ENCODE measurements at places on chromosomes 16 and 17.
A peak's percentile ranks its signal among the peaks of the same experiment; 100 is the strongest.

DNA sequence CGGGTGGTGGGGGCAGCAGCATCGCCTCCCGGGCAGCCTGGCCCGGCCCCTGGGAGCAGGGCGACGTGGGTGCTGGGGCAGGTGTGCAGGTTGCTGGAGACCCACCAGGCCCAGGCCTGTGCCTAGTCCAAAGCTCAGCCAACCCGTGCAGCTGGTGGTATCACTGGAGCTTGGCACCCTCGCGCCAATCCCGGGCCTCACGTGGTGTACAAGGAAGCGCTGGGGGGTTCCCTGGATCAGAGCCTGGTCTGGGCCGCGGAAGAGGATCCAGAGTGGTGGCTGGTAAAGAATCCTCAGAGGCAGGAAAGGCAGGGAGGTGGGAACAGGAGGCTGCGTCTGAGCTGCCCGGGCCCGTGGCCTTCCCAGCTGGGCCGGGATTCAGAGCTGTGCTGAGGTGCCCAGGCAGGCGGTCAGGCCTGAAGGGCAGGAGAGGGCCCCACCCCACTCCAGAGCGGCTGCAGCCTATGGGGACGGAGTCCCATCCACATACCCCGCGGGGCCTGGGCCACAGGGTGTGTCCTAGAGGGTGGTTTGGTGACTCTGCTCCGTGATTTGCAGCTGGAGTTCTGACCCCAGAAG lies 36.2 kb downstream of the ZFPM1 start:
- DNase-seq, result no peak

DNA sequence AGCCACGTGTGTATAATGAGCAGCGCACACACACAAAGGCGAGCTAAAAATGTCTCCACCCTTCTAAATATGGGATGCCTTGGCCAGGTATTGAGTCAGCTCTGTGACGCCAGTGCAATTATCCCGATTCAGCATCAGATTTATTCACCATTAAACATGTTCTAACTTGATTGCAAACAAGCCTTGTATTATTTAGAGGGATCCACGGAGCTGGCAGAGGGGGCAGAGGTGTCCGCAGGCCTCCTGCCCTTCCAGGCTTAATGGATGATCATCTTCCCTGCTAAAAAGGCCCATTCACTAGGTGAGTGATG lies 591.7 kb downstream of the MAF start:
- DNase-seq, result no peak

DNA sequence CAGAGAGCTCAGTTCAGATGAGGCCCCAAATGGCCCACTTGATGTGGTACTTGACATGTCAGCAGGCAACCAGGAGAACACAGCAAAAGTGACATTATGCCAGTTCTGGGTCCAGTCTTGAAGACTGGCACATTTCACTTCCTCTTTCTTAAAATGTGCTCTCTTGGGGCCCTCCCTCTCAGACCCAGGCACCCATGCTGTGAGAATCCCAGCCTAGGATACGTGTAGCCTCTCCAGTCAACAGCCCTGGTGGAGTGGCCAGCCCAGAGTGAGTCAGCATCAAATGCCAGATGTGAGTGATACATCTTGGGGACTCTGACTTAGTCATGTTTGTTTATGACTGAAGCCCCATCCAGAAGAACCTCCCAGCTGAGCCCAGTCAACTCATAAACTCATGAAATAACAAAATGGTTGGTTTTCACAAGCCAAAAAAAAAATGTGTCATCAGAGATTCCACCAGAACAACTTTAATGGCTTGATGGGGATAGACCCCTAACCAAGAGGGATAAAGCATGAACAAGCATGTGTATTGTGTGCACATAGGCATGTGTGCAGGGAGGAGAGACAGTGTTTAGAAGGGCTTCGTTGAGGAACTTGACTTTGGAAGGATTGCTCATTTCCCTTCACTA lies 82.5 kb upstream of the TNRC6C start:
- peak; percentile 44 for DNase-seq

DNA sequence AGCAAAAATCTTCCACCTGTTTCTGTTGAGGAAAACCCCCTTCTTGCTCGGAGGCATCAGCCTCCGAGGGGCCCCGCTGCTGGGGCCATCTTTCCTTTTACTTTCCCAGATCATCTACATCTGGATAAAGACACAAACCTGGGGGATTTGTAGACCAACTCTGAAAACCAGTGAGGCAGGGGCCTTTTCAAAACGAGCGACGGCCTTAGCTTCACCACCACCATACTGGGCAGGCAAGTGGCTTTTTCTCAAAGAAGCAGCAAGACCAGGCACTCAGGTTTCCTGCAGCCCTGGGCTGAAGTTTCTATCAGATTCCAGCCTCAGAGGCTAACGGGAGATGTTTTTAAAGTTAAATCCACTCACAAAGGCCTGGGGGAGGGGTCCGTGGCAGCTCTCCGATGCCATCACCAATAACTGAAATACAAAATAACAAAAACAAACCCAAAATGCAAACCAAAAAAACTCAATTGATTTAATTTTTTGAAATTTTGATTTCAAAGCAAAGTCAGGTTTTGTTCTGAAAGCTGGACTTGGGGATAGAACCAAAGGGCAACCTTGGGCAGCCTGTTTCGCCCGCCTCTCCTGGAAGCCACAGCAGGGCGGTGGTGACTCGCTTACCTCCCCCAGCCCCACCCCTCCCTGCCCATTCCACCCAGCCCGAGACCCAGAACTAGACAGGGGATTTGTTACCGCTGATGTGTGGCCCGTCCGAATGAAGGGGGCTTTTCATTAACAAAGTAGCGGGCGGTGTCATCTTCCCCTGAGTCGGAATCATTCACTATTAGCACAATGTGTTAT lies 55.8 kb downstream of the SALL1 start:
- DNase-seq, result no peak

DNA sequence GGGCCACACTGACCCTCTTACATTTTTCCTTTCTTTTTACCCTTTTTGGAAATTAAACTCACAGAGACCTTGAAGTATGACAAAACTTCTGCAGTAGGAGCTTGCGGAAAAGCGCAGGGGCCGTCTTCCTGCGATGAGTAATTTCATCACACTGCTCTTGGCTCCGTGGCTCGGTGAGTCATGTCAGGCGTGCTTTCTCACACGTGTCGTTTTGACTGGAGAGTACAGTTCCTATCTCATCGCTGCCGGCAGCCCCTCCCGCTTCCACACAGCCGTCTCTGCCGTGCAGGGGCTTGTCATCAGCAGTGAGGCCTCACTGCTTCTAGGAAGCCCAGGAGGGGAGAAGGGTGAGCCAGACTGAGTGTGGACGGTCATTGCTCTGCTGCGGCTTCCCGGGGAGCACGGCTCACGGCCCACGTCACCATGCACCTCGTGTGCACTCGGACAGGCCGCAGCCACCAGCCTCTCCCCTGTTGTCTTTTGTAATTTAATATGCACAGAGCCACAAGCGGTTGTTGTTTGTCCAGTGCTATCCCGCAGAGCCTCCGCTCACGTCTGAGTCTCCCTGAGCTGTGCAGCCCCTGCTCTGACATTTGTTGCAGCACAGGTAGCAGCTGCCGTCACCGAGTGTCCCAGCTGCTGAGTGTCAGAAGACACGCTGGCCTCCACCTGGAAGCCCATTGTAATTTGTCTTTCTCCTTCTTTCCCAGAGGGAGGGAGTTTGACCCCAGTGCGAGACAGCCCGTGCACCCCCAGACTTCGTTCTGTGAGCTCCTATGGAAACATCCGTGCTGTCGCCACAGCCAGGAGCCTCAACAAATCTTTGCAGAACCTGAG lies 99.4 kb upstream of the CHMP6 start:
- DNase-seq, result peak; percentile 92

GRCh38 chr16:25950586-25951281 lies 259.0 kb downstream of the HS3ST4 start:
- no peak for DNase-seq

GRCh38 chr17:7885367-7886226 lies 3.0 kb upstream of the CHD3 start:
- DNase-seq, result peak; percentile 45

Data from activated naive CD4-positive, alpha-beta T cell treated with anti-CD3 and anti-CD28 coated beads, Interleukin-2, amount 50 U/mL, for 16 hours (primary cell).